ENCODE measurements at places on chromosomes 6 and 20.

GRCh38 chr6:148464319-148465010 is 121.8 kb downstream of the SASH1 start:
- DNase-seq, result peak; percentile 67

- no peak for DNase-seq
Observed at GRCh38 chr6:91716361-91716760, 1129.5 kb upstream of the MAP3K7 start.

DNA sequence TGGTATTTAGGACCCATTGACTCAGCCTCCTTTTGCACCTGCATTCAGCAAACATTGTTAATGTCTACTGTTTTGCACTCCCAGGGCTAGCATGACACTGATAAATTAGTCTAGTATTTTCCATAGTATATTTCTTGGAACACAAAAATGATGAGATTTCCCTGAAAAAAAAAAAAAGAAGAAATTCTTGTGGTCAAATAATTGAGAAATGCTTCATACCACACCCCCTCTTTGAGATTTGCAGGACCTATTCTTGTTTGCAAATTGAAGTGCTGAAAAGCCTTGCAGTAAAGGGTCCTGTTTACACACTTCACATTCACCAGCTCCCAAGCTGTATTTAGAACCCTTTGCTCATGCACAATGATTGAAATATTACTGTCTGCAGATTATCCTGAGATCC is 36.3 kb upstream of the CLIC5 start:
- DNase-seq, result no peak

DNA sequence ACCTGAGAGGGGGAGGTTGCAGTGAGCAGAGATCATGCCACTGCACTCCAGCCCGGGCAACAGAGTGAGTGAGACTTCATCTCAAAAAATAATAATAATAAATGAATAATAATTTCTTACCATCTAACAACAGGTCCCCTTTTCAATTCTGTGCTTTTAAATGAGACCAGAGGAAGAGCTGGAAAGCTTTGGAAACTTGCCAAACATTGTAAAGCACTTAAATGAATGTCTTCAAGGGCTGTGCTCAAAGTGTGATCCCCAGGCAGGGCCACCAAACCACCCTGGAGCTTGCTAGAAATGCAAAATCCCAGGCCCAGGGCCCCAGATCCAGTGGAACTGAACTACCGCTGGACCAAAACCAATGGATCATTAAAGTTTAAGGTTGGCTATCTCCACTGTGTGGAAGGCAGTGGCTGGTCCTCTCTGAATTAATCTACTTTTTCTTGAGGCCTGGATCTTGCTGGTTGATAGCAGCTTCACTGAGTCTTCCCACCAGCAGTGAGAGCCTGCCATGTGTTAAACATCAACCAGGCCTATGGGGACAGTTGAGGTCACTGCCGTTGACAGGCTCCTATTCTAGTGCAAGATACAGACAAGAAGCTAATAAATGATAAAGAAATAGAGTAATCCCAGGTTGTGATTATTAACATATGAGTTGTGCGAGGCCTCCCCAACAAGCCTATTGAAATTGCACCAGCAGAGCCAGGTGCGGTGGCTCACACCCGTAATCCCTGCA is 23.7 kb upstream of the TFAP2C start:
- DNase-seq, result no peak

DNA sequence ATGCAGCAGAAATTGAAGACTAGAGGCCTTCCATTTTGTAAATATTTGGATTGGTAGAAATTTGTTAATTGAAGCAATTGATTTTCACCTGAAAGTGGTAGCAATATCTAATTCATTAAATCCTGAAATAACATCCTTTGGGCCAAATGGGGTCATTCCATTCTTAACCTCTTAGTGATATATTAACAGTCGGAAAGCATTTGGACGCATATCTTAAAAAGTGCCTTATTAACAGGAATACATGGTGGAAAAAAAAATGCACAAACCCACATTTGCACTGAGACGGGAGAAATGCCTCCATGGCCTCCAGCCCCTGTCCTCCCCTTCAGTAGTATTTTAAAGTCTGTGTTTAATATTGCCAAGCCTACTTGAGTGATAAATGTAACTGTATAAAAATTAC is 205.5 kb downstream of the TFAP2B start:
- no peak for DNase-seq

GRCh38 chr20:21632031-21632734 is 73.3 kb upstream of the PAX1 start:
- DNase-seq, result no peak

DNA sequence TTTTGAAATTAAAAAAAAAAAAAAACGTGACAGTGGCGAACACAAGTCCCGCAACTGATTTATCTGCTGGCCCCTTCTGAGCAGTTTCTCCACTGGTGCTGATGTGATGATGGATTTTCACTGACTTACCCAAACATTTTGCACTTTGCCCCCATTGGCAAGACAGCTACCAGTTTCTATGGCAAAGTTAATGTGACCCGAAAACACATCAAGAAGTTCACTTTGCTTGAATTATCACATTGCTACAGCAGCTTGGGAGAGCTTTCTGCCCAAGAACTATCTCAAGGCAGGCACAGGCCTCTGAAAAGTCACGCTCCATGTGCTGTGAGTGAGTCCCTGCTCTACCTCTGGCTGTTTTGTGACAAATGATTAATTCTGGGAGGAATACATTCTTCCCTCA is 127.9 kb upstream of the EDN1 start:
- DNase-seq, result no peak

DNA sequence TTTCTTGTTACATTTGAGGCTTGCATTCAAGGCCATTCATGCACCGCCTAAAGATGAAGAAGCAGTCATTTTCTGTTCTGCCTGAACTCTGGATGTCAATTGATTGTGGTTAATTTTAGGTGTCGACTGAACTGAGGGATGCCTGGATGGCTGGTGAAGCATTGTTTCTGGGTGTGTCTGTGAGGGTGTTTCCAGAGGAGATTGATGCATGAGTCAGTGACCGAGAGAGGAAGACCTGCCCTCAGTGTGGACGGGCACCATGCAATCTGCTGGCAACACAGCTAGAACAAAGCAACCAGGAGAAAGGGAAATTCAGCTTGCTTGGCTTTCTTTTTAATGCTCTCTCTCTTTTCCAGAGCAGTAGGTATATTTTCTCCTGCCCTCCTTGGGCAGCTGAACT is 164.1 kb upstream of the ECI2 start:
- no peak for DNase-seq

DNA sequence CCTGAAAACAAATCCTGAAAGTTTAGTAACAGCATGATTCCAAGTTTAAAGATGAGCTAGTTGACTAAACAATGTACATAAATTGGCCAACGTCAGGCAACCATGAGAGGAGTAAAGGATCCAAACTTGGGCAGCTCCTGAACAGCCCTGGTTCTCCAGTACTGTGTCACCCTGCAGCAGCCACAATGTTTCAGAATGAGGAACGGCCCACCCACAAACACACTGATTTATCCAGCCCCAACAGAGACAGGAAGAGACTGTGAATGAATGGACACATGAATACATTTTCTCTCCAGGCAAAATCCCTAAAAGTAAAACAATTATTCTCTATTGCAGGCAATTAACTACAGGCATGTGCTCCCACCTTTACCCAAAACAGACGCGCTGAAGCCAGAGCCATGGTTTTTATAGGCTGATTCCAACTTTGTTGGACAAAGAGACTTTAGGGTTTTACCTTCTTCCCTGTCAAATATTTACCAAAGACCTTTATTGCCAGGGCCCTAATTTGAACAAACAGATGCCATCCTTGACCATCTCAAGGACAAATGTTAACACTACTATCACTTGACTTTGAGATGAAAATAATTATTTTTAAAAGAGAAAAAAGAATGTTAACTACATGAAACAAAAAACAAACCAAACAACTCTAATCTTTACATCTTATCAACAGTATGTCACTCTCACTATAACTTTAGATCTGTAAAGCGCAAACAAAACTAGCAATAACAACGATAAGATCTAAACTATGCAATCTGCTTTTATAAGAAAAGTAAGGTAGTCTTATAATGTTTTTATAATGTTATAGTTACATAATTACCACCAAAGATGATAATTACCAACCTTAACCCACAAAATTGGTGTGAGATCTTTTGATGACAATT is 22.9 kb downstream of the CNKSR3 start:
- no peak for DNase-seq

DNA sequence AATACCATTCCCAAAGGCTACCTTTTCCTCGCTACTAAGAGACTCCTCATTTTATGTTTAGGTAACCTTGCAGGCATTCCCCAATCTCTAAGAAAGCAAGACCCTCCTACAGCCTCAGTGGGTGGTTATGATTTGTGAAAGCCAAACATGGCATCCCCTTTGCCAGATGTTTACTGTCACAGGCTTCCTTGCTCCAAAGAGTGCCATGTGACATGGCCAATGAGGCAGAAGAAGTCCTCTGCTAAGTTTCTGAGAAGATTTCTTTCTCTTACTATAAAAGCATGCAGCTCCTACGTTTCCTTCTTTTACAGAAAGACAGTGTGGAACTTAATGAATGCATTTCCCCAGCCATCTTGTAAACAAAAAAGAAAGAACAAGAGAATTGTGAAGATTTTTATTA is 688.2 kb downstream of the TBC1D32 start:
- DNase-seq, result no peak
